Endothelial cell of umbilical vein (primary cell): ENCODE measurements at places on chromosomes 5 and 9.
A peak's percentile ranks its signal among the peaks of the same experiment; 100 is the strongest.

DNA sequence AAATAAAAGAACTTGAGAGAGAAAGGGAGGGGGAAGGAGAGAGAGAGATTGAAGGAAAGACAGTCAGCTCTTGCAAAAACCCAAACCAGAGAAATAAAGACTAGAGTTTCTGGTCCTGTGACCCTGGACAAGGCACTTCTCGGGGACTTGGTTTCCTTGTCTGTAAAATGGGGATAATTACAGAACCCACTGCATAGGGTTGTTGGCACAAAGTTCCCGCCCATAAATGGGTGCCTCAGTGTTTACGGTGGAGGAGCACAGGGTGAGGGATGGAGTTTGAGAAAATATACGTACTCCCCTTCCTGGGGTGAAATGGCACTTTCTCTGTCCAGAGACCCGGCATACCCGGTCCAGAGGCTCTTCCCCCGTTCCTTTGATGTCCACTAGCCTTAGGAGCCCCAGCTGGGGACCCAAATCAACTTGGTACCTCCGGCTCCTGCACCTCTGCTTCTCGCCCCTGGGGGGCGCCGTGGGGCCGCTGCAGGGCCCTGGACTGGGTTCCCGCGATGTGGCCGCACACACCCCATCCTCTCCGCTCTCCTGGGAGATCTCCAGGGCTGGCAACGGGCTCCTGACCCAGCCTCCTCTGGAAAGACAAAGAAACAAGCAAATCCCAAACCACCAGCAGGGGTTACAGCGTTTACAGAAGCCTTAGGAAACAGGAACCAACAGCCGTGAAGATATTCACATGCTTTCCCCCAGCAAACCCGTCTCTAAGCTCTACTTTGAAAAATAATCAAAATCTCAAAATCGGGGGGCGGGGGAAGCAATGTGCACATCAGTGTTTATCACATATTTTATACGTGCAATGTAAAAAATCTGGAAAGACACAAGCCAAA lies 26.3 kb downstream of the PTGES start:
- peak; percentile 51 for DNase-seq
- H3K27ac ChIP-seq = no peak overlapping the region
- no peak overlapping the region for H3K4me3 ChIP-seq
- H3K4me1 ChIP-seq = no peaks in the 10 kb centered on the region
- H3K36me3 ChIP-seq = no peaks in the 10 kb centered on the region
- H3K27me3 ChIP-seq = no peaks in the 10 kb centered on the region

GRCh38 chr9:113918697-113919350 lies 42.7 kb downstream of the ZNF618 start:
- H3K27ac ChIP-seq = no peak overlapping the region
- H3K4me3 ChIP-seq = no peak overlapping the region
- H3K4me1 ChIP-seq = peaks cover 2% of the 10 kb centered on the region
- H3K36me3 ChIP-seq = peaks cover 2% of the 10 kb centered on the region

GRCh38 chr5:7866196-7866595 lies 2.6 kb downstream of the FASTKD3 start:
- no peak overlapping the region for H3K4me3 ChIP-seq
- peaks cover 9% of the 10 kb centered on the region for H3K36me3 ChIP-seq
- H3K4me1 ChIP-seq = peaks cover 18% of the 10 kb centered on the region
- no peak overlapping the region for H3K27ac ChIP-seq
- DNase-seq = no peak
- no peaks in the 10 kb centered on the region for H3K27me3 ChIP-seq

GRCh38 chr5:174273325-174273724 lies 227.8 kb downstream of the NSG2 start:
- DNase-seq = no peak
- H3K27ac ChIP-seq = no peak overlapping the region
- H3K4me3 ChIP-seq = no peak overlapping the region
- H3K36me3 ChIP-seq = no peaks in the 10 kb centered on the region

- H3K27me3 ChIP-seq = no peaks in the 10 kb centered on the region
- no peaks in the 10 kb centered on the region for H3K36me3 ChIP-seq
- no peaks in the 10 kb centered on the region for H3K4me1 ChIP-seq
- H3K27ac ChIP-seq = no peak overlapping the region
- DNase-seq = no peak
Measured at GRCh38 chr9:79104951-79105350, 466.8 kb upstream of the TLE4 start.

- peak; percentile 95 for DNase-seq
- H3K36me3 ChIP-seq = peaks cover 2% of the 10 kb centered on the region
- H3K4me1 ChIP-seq = peaks cover 24% of the 10 kb centered on the region
- H3K27ac ChIP-seq = peak within 1 kb of the TSS; percentile 77
- H3K27me3 ChIP-seq = no peaks in the 10 kb centered on the region
Measured at GRCh38 chr5:141968914-141969608, at the start of gene RNF14. Gene RNF14, plus strand, starts transcription at chr5:141969105. Its CDS starts 4,484 bp downstream, at chr5:141973589.

- no peak overlapping the region for H3K4me3 ChIP-seq
- H3K4me1 ChIP-seq = no peaks in the 10 kb centered on the region
- H3K27me3 ChIP-seq = peaks cover 2% of the 10 kb centered on the region
- no peak overlapping the region for H3K27ac ChIP-seq
Measured at GRCh38 chr5:144207875-144208444, 37.3 kb downstream of the KCTD16 start.

GRCh38 chr5:151737431-151737830 lies 21.0 kb downstream of the ATOX1 start:
- no peak for DNase-seq
- H3K36me3 ChIP-seq = no peaks in the 10 kb centered on the region
- H3K27ac ChIP-seq = no peak overlapping the region

GRCh38 chr9:122812736-122813135 lies 12.8 kb downstream of the OR1K1 start:
- peaks cover 30% of the 10 kb centered on the region for H3K4me1 ChIP-seq
- H3K4me3 ChIP-seq = no peak overlapping the region
- no peak overlapping the region for H3K27ac ChIP-seq
- no peaks in the 10 kb centered on the region for H3K27me3 ChIP-seq

GRCh38 chr5:157004893-157005551 lies 42.0 kb upstream of the TIMD4 start:
- no peaks in the 10 kb centered on the region for H3K4me1 ChIP-seq
- no peaks in the 10 kb centered on the region for H3K27me3 ChIP-seq
- no peak overlapping the region for H3K27ac ChIP-seq

- H3K27ac ChIP-seq = no peak overlapping the region
- no peaks in the 10 kb centered on the region for H3K36me3 ChIP-seq
- peaks cover 5% of the 10 kb centered on the region for H3K4me1 ChIP-seq
- no peaks in the 10 kb centered on the region for H3K27me3 ChIP-seq
- no peak overlapping the region for H3K4me3 ChIP-seq
Measured at GRCh38 chr9:93612796-93613154, 36.4 kb downstream of the PHF2 start.

DNA sequence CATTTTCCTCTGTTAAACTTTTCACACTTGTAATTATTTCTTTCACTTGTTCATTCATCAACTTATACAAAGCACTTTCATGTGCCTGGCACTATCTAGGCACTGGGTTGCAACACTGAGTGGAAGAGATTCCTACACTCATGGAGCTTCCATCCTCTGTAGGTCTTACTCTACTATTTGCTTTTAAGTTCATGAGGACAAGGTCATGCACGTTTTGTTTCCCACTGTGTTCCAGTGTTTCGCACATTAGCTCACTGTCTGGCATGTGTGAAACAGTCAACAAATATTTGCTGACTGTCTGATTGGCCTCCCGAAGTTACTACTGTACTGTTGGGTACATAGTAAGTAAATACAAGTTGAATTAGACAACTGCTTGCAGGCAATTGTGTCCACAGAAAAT lies 87.9 kb upstream of the IFNK start:
- peaks cover 4% of the 10 kb centered on the region for H3K27me3 ChIP-seq
- no peaks in the 10 kb centered on the region for H3K36me3 ChIP-seq
- no peak for DNase-seq
- H3K4me1 ChIP-seq = no peaks in the 10 kb centered on the region
- H3K27ac ChIP-seq = no peak overlapping the region
- no peak overlapping the region for H3K4me3 ChIP-seq

DNA sequence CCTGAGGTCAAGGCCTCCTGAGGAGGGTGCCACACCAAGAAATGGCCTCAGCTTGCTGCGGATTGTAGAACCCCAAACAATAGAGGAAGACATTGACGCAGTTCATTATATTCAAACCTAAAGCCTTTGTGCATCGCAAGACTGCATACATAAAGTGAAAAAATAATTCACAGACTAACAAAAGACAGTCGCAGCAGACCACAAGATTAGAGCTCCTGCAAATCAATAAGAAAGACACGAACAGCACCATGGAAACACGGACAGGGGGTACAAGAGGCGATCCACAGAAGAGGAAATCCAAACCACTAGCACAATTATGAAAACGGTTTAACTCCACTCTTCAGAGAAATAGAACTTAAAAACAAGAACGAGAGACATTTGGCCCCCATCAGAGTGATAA lies 10.0 kb upstream of the TCOF1 start:
- no peak overlapping the region for H3K27ac ChIP-seq
- H3K27me3 ChIP-seq = peaks cover 2% of the 10 kb centered on the region
- H3K36me3 ChIP-seq = no peaks in the 10 kb centered on the region
- no peaks in the 10 kb centered on the region for H3K4me1 ChIP-seq
- no peak overlapping the region for H3K4me3 ChIP-seq

- H3K4me1 ChIP-seq = no peaks in the 10 kb centered on the region
- no peak for DNase-seq
- no peak overlapping the region for H3K27ac ChIP-seq
- H3K36me3 ChIP-seq = no peaks in the 10 kb centered on the region
- no peaks in the 10 kb centered on the region for H3K27me3 ChIP-seq
- H3K4me3 ChIP-seq = no peak overlapping the region
Measured at GRCh38 chr9:106502930-106503329, 360.0 kb upstream of the ZNF462 start.

DNA sequence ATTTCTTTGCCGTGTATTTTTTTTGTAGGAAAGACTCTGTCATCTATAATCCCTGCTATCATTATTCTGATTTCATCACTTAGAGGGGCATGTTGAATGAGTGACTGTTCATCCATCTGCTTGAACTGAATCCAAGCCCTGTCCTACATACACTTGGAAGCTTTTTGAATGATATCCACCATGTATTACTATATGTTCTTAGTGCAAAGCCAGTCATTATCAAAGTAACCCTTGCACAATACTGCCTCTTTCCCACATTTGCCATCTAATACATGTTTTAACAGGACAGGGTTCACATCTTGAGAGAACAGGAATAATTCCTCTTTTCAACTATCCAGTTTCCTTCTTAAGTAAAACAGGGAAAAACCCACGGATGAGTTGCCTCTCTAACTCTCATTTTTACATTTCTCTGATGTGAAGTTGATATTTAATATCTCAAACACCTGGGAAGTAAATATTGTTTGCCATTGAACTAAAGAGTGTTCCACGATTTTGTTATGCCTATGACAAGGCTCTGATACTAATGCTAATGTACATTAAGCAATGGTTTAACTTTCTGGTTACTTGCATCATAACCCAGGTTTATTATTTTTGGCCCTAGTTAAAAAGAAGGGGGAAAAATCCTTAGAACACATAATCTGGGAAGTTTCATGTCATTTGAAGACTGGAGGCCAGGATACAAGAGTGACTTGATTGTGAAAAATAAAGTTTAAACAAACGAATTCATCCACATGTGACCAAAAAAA lies 103.7 kb upstream of the TARS1 start:
- H3K4me1 ChIP-seq = peaks cover 7% of the 10 kb centered on the region
- no peak for DNase-seq
- no peaks in the 10 kb centered on the region for H3K27me3 ChIP-seq
- no peak overlapping the region for H3K27ac ChIP-seq

GRCh38 chr9:72427801-72428200 lies 62.8 kb upstream of the ZFAND5 start:
- no peaks in the 10 kb centered on the region for H3K36me3 ChIP-seq
- H3K27me3 ChIP-seq = no peaks in the 10 kb centered on the region
- no peak overlapping the region for H3K4me3 ChIP-seq

GRCh38 chr9:85729882-85730281 lies 11.9 kb downstream of the AGTPBP1 start:
- H3K4me3 ChIP-seq = no peak overlapping the region
- no peak for DNase-seq
- H3K4me1 ChIP-seq = no peaks in the 10 kb centered on the region
- no peak overlapping the region for H3K27ac ChIP-seq

GRCh38 chr9:106560540-106560939 lies 302.4 kb upstream of the ZNF462 start:
- no peaks in the 10 kb centered on the region for H3K36me3 ChIP-seq
- H3K27me3 ChIP-seq = no peaks in the 10 kb centered on the region
- H3K27ac ChIP-seq = no peak overlapping the region
- H3K4me3 ChIP-seq = no peak overlapping the region
- H3K4me1 ChIP-seq = no peaks in the 10 kb centered on the region
- no peak for DNase-seq

- no peak overlapping the region for H3K27ac ChIP-seq
- H3K4me3 ChIP-seq = no peak overlapping the region
- no peaks in the 10 kb centered on the region for H3K4me1 ChIP-seq
- no peak for DNase-seq
- H3K27me3 ChIP-seq = no peaks in the 10 kb centered on the region
Measured at GRCh38 chr5:134024811-134025210, 20.0 kb upstream of the VDAC1 start.

DNA sequence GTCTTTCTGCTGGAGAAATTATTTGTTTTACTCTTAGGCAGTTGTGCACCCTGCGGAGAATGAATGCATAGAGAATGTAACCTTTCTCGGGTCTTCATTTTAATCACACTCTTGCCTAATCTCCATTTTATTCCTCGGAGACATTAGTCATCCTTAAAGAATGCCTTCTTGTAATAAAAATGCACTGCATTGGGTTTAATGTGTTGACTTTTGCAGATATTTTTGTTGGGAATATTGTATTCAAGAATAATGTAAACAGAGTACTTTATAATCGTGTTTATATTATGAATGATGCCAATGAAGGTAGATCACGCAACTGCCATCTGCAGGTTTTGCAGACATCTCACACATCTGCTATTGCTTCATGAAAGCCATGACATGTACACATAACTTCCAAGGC lies 1093.9 kb upstream of the CDH6 start:
- no peak overlapping the region for H3K4me3 ChIP-seq
- no peaks in the 10 kb centered on the region for H3K4me1 ChIP-seq
- no peak for DNase-seq
- H3K27me3 ChIP-seq = no peaks in the 10 kb centered on the region
- no peaks in the 10 kb centered on the region for H3K36me3 ChIP-seq

GRCh38 chr9:86807367-86807976 lies 139.8 kb downstream of the GAS1 start:
- DNase-seq = no peak
- H3K36me3 ChIP-seq = no peaks in the 10 kb centered on the region
- no peaks in the 10 kb centered on the region for H3K4me1 ChIP-seq
- no peak overlapping the region for H3K27ac ChIP-seq
- H3K4me3 ChIP-seq = no peak overlapping the region

GRCh38 chr9:89718651-89719050 lies 113.8 kb downstream of the GADD45G start:
- no peak overlapping the region for H3K4me3 ChIP-seq
- H3K4me1 ChIP-seq = no peaks in the 10 kb centered on the region
- no peaks in the 10 kb centered on the region for H3K36me3 ChIP-seq
- no peak for DNase-seq
